ENCODE measurements at places on chromosomes 11 and 22. TPM values are rescaled to one million over a fixed set of nuclear protein-coding genes. Genes with fewer than 3 reads are reported as not detected.

Gene TUB
- total RNA-seq: 6.0 TPM

Gene NUDT8
- total RNA-seq: 5.3 TPM

Gene TRIM48
- not detected for total RNA-seq

Gene FZD4
- 2.8 TPM for total RNA-seq

Gene APOL5
- not detected for total RNA-seq

Gene MEI1
- total RNA-seq: 2.7 TPM

Gene SLC25A18
- not detected for total RNA-seq

Gene KRTAP5-7
- not detected for total RNA-seq

Gene HORMAD2
- total RNA-seq: not detected

Gene SCGB1A1
- not detected for total RNA-seq

Gene DEUP1
- total RNA-seq: not detected

Gene GRIK4
- not detected for total RNA-seq

Gene VPREB1
- not detected for total RNA-seq

Gene OR6A2
- total RNA-seq: not detected

Gene ESAM
- 0.10 TPM for total RNA-seq

Gene KCNJ11
- total RNA-seq: 0.26 TPM

Gene RFPL3
- total RNA-seq: not detected

Gene SORL1
- 1.7 TPM for total RNA-seq

Gene STK33
- total RNA-seq: 17.2 TPM

Gene NOX4
- total RNA-seq: not detected

Gene OR2AT4
- total RNA-seq: 0.02 TPM

Gene TRMT112
- total RNA-seq: 683 TPM

Gene GAB4
- total RNA-seq: not detected

Gene OR8A1
- total RNA-seq: not detected

Gene APOA5
- total RNA-seq: not detected

Gene BTG4
- 0.12 TPM for total RNA-seq

Gene TLCD5
- total RNA-seq: 7.1 TPM

Gene MOGAT2
- total RNA-seq: 0.07 TPM

Gene MUC6
- not detected for total RNA-seq

Gene FIBP
- total RNA-seq: 131 TPM

Gene SYT8
- total RNA-seq: 2.1 TPM

Gene LGALS12
- not detected for total RNA-seq

Gene PLAAT5
- not detected for total RNA-seq

Gene PRG3
- not detected for total RNA-seq

Gene CD3D
- not detected for total RNA-seq
